ENCODE measurements at places on chromosomes 7 and 10. TPM values are rescaled to one million over a fixed set of nuclear protein-coding genes. Genes with fewer than 3 reads are reported as not detected.

DNA sequence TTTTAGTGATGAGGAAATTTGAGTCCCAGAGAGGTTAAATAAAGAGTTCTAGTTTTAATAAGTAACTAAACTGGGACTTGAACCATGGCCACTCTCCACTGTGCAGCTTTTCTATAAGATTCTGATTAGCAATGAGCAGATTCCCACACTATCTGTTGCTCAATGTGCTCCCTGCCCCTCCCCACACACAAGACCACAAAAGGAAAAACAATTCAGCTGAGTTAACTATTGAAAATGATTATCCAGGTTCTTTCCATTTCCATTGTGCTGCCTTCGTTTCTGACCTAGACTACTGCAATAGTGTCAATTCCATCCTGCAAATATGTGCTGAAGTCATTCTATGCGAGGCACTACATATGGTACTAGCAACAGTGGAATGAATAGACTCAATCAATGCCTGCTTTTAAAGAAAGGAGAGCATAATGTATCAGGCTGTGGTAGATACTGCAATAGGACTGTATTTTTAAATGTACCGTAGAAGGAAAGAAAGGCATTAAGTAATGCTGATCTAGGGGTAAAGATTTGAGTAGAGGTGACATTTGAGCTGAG, 97.0 kb downstream of the SEMA3C start:
- no peak overlapping the region for H3K4me3 ChIP-seq
- no peak for DNase-seq
- H3K27ac ChIP-seq: no peak overlapping the region
- no peaks in the 10 kb centered on the region for H3K36me3 ChIP-seq
- no peaks in the 10 kb centered on the region for H3K27me3 ChIP-seq

- H3K27ac ChIP-seq: no peak overlapping the region
- no peak for DNase-seq
- no peaks in the 10 kb centered on the region for H3K4me1 ChIP-seq
Observed at GRCh38 chr10:121437596-121437995, 160.6 kb downstream of the FGFR2 start.

DNA sequence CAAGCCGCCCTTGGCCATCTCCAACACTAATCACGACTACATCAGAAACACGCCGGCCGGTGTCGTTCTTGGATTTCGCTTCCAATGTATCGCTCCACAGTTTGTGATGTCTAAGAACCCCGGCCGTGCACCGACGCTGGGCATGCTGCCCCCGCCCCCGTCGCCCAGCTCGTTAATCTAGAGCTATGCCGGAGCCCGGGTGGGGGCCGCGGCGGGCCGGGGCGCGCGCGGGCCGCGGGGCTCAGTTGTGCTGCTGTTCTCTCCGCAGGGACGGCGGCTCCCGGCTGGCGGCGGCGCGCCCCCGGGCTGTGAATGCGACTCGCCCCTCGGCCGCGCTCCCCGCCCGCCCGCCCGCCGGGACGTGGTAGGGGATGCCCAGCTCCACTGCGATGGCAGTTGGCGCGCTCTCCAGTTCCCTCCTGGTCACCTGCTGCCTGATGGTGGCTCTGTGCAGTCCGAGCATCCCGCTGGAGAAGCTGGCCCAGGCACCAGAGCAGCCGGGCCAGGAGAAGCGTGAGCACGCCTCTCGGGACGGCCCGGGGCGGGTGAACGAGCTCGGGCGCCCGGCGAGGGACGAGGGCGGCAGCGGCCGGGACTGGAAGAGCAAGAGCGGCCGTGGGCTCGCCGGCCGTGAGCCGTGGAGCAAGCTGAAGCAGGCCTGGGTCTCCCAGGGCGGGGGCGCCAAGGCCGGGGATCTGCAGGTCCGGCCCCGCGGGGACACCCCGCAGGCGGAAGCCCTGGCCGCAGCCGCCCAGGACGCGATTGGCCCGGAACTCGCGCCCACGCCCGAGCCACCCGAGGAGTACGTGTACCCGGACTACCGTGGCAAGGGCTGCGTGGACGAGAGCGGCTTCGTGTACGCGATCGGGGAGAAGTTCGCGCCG, 1.9 kb downstream of the VWC2 start:
- no peak overlapping the region for H3K27ac ChIP-seq
- no peak overlapping the region for H3K4me3 ChIP-seq
- H3K27me3 ChIP-seq: peaks cover 43% of the 10 kb centered on the region
- no peaks in the 10 kb centered on the region for H3K36me3 ChIP-seq
- peaks cover 5% of the 10 kb centered on the region for H3K4me1 ChIP-seq
- DNase-seq: no peak

DNA sequence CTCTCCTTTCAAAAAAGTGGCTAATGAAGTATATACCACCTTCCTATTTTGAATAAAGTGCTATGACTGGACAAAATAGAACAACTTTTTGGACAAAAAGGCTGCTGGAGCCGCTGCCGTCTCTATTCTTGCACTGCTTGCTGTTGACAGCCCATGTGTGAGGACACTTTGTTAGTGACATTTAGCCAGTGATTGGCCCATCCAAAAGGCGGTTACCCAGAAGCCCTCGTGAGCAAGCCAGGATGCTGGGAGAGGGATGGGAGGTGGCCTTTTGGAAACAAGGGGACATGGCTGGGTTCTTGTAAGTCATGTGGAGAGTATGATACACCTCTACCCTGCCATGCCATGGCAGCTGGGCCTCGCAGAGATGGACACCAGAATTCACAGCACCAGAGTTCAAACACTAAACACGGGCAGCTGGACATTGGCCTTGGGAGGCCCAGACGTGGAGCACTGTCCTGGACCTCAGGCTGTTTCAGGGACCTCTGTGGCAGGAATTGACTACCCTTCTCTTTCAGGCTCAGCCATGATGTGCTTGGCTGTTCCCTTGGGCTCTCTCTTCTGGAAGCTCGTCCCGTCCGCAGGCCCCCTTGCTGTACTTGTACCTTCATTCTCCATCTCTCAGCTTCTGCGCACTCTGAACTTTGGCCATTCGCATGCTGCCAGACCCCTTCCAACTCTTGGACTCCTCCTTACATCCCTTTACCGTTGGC, 118.3 kb downstream of the TCF7L2 start:
- peaks cover 5% of the 10 kb centered on the region for H3K36me3 ChIP-seq
- H3K4me3 ChIP-seq: no peak overlapping the region
- no peak overlapping the region for H3K27ac ChIP-seq

DNA sequence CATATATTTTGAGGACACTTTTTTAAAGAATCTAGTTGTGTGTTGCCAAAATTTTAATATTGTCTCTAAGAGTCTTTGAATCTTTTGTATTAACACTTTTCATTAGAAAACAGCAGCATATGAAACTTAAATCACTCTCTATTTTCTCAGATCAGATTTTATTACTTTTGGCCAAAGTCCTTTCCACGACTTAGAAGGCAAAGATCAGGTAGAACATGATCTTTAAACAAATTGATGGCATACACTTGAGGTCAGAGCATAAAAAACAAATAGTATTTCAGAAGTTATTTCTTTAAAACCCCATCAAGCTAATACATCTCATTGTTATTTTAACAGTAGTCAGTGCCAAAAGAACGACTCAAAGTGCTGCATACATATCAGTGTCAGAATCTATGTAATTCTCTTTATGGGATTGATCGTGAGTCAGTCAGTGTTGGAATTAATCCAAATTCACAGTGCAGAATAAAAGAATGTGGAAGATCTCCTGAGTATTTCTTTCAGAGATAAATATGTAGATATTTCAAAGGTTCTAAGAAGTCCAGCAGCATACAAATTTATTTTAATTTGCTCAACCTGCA, 9.6 kb upstream of the AGMO start:
- no peak for DNase-seq
- H3K36me3 ChIP-seq: no peaks in the 10 kb centered on the region
- H3K27ac ChIP-seq: no peak overlapping the region
- H3K27me3 ChIP-seq: no peaks in the 10 kb centered on the region
- H3K4me1 ChIP-seq: no peaks in the 10 kb centered on the region
- H3K4me3 ChIP-seq: no peak overlapping the region

DNA sequence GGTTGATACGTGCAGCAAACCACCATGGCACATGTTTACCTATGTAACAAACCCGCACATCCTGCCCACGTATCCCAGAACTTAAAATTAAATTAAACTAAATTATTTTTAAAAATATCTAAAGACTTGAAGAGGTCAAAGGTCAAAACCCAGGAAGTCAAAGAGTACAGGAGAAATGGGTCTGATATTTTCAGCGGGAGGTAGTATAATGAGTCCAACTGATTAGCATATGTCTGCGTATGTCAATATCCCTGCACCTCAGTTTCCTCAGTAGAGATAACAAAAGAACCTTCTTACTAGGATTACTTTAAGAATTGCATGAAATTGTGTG, 133.0 kb downstream of the TMEM26 start:
- no peak for DNase-seq
- no peaks in the 10 kb centered on the region for H3K4me1 ChIP-seq
- H3K4me3 ChIP-seq: no peak overlapping the region
- peaks cover 2% of the 10 kb centered on the region for H3K27me3 ChIP-seq
- no peak overlapping the region for H3K27ac ChIP-seq

GRCh38 chr10:31803606-31804351, 124.9 kb downstream of the ARHGAP12 start:
- DNase-seq: no peak
- H3K4me3 ChIP-seq: no peak overlapping the region
- peaks cover 7% of the 10 kb centered on the region for H3K4me1 ChIP-seq
- H3K27me3 ChIP-seq: no peaks in the 10 kb centered on the region
- peaks cover 3% of the 10 kb centered on the region for H3K36me3 ChIP-seq

DNA sequence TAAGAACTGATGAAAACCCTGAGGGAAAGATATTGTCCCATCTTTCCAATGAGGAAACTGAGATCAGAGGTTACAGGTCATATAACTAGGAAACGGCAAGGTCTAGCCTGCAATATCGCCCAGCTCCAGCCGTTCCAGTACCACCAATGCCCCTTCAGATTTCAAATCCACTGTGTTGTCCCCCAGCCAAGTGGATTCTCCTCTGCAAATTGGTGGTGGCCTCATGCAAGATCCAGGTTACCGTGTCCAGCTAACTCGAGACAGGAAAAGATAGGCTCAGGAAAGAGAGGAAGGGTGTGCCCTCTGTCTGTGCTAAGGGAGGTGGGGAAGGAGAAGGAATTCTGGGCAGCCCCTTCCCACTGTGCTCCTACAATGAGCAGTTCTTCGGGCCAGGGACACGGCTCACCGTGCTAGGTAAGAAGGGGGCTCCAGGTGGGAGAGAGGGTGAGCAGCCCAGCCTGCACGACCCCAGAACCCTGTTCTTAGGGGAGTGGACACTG, 25.3 kb downstream of the PRSS2 start:
- H3K4me1 ChIP-seq: peaks cover 48% of the 10 kb centered on the region
- peak overlapping the region; percentile 100 for H3K4me3 ChIP-seq
- H3K36me3 ChIP-seq: peaks cover 86% of the 10 kb centered on the region
- H3K27ac ChIP-seq: peak overlapping the region; percentile 97

DNA sequence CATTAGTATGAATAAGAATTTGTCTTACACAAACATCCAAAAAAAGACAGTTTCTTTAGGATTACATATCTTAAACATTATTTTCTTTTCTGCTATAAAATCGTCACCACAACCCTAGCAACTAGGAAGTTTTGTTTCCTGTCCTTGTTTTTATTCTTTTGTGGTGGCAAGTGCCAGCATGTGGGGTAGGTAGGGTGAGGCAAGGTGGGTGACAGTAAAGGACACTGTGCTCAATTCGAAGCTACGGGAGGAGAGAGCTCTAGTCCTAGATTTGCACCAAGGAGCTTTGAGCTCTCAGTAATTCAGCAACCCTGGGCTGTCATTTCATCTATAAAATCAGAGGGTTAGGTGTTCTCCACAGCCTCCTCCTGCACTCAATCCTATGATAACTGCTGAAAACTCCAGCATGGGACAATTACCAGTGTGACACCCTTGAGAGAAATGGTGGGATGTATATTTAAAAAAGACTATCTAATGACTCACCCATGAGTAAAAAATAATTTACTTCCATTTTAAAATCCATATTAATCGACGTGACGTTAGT, 187.1 kb downstream of the FAM107B start:
- DNase-seq: no peak
- H3K27ac ChIP-seq: peak overlapping the region; percentile 97
- peaks cover 65% of the 10 kb centered on the region for H3K36me3 ChIP-seq
- H3K4me1 ChIP-seq: peaks cover 92% of the 10 kb centered on the region
- H3K27me3 ChIP-seq: no peaks in the 10 kb centered on the region
- peak overlapping the region; percentile 52 for H3K4me3 ChIP-seq

DNA sequence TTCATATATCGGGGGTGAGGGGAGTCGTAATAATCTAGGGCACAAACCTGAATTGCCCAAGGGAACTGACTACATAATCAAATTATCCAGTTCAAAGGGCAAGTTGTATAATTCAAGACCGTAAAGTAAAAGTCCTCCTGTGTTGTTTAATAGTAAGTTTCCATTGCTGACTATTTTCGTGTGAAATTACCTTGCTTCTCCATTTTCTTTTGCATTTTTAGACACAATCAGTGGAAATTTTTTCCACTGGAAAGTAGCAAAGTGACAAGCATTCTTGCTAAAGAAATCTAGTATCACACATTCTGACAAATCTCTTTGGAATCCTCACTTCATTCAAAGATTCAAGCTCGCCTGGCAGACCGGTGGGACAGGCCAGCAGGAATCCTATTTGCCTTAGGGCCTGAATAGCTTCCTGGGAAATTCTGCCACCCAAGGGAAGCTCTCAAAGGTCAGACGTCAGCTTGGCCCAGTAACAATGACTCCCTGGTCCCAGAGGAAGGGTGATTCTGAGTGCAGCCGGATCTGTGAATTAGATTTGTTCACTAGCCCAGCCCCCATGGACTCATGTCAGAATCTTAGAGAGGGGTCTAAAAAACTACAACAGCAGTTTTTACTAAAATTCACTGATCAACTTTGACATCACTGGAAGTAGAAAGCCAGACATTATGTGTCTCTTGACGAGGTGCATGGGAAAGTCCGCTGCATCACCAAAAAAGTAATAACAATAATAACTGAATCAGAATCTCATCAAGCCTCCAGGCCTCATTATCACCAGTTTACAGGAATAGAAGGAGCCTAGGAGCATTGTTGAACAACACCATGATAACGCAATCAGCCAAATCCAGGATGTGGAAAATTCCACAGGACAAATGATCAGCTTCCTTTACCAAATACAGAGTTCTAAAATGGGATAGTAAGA, 161.0 kb downstream of the SKIDA1 start:
- H3K27me3 ChIP-seq: no peaks in the 10 kb centered on the region
- H3K4me3 ChIP-seq: no peak overlapping the region
- DNase-seq: no peak
- H3K4me1 ChIP-seq: no peaks in the 10 kb centered on the region
- H3K36me3 ChIP-seq: no peaks in the 10 kb centered on the region
- H3K27ac ChIP-seq: no peak overlapping the region

GRCh38 chr10:102120991-102121738, 997 bp upstream of the LDB1 start:
- peaks cover 5% of the 10 kb centered on the region for H3K36me3 ChIP-seq
- no peaks in the 10 kb centered on the region for H3K27me3 ChIP-seq
- peak overlapping the region; percentile 84 for H3K4me3 ChIP-seq
- DNase-seq: peak; percentile 37

Gene BHLHA15
- 0.94 TPM for total RNA-seq

Gene FAM25G
- not detected for total RNA-seq

Gene NRP1
- total RNA-seq: 0.22 TPM

Gene PKD2L1
- total RNA-seq: not detected

Gene TMEM270
- total RNA-seq: not detected

Gene SSC4D
- total RNA-seq: 0.67 TPM

Gene OR2A7
- 2.0 TPM for total RNA-seq

All from activated CD8-positive, alpha-beta T cell treated with anti-CD3 and anti-CD28 coated beads for 36 hours (primary cell).